GM23248 (cell line): ENCODE measurements at places on chromosomes 1 and 21. TPM values are rescaled to one million over a fixed set of nuclear protein-coding genes. Genes with fewer than 3 reads are reported as not detected.

DNA sequence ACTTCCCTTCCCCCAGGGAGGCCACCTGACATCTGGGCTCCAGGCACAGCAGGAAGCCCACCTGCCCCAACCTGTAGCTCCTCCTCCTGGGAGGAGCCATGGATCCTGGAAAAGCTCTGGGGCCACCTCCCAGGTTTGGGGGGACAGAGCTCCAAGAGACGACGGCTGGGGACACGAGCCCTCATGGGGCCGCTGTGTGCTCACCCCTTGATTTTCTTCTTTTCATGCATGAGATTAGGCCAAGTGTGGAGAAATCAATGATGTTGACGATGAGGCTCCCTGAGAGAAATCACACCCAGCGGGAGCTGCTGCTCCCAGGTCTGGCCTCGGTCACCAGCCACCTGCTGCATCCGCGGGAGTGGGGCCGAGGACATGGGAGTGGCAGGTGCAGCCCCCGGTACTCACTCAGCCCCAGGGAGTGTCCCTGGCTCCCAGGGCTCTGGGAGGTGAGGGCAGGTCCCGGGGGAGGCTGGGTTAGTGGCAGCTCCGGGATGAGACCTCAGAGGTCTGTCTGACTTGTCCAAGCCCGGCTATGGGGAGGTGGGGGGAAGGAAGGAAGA, 8.7 kb downstream of the TNFRSF14 start:
- DNase-seq: no peak

DNA sequence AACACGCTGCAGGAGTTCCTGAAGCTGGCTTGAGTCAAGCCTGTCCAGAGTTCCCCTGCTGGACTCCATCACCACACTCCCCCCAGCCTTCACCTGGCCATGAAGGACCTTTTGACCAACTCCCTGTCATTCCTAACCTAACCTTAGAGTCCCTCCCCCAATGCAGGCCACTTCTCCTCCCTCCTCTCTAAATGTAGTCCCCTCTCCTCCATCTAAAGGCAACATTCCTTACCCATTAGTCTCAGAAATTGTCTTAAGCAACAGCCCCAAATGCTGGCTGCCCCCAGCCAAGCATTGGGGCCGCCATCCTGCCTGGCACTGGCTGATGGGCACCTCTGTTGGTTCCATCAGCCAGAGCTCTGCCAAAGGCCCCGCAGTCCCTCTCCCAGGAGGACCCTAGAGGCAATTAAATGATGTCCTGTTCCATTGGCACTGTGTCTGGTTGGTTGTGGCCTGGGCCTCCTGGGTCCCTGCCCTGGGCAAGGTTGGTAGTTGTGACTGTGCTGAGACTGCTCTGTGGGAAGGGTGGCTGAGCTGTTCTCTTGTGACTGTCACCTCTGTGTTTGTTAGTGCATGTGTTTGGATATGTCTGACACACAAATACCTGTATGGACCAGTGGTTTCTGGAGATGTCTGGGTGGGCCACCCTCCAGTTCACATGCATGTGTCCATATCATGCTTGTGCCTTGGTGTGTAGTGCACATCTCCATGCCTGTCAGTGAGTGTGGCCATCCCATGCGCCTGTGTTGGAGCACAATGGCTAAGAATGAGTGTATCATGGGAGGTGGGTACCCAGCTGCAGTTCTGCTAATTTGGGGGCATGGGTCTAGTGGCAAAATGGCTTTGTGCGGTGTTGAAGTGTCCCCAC, 1.4 kb downstream of the SH3BGRL3 start:
- DNase-seq: peak; percentile 61

DNA sequence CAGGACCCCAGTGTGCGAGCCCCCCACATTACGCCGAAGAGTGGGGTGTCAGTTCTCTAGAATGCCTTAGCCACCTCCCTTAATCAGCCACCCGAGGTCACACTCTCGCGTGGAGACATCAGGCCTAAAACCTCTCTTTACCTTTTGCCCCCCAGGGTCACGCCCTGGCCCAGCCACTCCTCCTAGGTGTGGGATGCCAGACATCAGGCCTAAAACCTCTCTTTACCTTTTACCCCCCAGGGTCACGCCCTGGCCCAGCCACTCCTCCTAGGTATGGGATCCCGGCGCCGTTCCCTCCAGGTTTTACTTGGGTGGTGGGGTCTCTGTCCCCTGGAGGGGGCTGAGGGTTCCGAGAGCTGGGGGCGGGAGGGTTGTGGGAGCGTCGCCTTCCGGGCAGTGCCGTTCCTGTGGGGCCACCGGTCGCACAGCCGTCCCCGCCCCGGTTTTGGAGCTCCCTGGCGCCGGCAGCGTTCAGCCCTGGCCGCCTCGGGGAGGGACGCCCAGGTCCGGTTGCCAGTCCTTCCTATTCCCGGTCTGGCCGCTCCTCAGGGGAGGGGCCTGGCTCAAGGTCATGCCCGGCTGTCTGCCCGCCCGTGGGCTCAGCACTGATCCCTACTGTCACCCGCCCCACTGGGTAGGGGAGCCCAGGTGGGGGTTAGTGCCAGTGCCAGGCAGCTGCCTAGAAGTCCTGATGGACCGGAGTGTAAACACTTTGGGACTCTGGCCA, 882 bp downstream of the VPS13D start:
- peak; percentile 68 for DNase-seq

- no peak for DNase-seq
Observed at GRCh38 chr1:167258858-167259257, 38.2 kb downstream of the POU2F1 start.

- DNase-seq: no peak
Observed at GRCh38 chr1:220726634-220727033, 21.5 kb upstream of the MTARC2 start.

DNA sequence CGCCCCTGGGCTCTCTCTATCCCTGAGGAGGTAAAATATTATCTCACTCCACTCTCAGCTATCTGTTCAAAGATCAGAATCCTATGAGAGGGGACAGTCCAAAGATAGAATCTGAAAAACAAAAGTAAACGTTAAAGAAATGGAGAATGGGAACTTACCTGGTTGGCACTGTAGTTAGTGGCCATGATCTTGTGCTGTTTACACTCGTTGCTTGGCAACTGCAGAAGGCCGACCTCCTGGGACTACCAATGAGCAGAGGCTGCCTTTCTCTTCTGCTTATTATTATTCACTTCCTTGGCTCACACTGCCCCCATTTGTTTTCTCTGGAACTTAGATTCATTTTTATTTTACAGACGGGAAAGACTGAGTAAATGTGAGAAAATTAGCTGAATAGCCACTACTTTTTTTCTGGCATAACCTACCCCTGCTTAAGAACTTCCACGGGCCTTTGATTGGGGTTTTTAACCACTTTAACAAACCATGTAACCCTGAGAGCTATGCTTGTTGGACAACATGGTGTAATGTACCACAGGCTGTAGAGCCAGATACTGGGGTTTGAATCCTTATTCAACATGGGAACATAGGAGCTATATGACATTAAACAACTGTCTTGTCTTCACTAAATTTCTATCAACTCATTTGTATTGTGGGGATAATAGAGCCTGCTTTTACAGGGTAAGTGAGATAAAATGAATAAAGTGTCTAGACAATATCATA, at the start of gene CFAP126:
Gene CFAP126 (minus strand): TSS at position 193 of the 717 bp plus-strand sequence. CDS start 8 bp downstream, at position 185.
- DNase-seq: peak; percentile 86

DNA sequence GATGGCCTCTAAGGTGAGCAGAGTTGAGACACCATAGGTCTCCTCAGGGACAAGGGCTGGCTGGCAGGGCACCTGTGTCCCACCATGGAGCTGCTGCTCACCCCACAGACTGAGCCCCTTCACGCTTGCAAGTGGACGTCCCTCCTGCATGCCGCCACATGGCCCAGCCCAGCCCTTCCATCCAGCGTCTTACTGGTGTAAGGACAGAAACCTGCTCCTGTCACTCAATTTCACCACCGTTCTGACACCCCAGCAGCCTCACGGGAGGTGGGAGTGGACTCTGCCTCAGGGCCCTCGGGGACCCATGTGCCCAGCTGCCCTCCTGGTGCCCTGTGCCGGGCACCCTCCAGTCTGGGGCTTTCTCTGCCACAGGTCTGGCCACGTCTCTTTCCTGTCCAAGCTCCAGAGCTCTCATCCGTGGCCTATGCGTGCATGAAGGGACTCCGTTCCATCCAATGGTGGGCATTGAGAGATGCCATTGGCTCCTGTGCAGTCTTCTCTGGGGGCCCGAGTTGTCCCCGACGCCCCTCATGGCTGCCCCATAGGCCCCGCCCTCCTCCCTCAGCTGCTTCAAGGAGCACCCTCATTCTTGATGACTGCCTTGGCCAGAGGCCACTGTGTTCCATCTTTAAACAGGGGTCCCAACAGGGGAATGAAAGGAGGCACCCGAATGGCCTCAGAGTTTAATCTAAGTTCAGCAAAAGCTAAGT, 42.6 kb upstream of the COL6A1 start:
- no peak for DNase-seq

- no peak for DNase-seq
Observed at GRCh38 chr1:16020325-16020724, 1.5 kb upstream of the CLCNKA start.

DNA sequence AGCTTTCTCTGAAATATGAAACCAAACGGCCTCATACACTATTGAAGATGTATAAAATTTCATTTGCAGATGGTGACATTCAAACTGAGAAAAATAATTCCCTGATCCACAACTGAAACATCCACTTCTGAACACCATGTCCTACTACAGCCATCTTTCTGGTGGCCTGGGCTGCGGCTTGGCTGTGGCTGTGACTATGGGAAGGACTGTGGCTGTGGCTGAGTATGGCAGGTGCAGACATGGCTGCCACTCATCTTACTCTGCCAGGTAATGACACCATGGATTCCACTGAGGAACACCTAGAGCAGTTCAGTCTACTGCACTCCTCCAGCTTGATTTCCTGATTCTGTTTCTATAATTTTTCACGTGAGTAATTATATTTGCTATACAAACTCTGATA, at the start of gene KRTAP20-4:
Gene KRTAP20-4 (plus strand): TSS at position 106 of the 400 bp plus-strand sequence.
- no peak for DNase-seq

- no peak for DNase-seq
Observed at GRCh38 chr1:115982400-115982799, 6.1 kb downstream of the SLC22A15 start.

DNA sequence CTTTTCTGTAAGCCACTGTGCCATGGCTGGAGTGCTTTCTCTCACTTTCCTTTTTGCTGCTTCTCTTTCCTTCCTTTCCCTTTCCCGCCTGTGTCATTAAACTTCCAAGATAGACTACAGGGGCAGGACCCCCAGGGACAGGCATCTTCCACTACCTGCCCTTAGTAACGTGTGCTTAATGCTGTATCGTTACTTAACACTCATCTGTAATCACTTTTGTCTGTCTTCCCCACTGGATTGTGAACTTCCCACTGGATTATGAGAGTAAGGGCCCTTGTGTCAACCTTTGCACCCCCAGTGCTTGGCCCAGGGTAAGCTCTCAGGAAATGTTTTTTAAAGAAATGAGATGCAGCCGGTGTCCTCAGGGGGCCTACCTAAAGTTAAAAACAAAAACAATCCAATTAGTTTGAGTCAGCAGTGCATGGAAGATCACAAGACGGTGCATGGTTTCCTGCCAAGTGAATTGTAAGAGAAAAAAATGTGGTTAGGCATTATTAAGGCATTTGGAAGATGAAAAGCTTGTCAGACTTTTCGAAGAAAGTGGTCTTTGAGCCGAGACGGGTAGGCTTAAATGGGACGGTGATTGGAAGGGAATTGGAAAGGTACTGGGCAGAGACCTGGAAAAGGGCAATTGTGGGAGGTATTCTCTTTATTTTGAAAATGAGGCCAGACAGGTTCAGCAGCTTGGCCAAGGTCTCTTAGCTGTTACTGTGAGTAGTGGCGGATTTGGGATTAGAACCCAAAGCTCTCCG, 958 bp downstream of the LYPLAL1 start:
- DNase-seq: peak; percentile 89

- no peak for DNase-seq
Observed at GRCh38 chr1:30788580-30789387, 31.2 kb upstream of the LAPTM5 start.

GRCh38 chr21:42306366-42307035, 8.7 kb downstream of the TFF3 start:
- DNase-seq: no peak

GRCh38 chr1:119721896-119722295, 10.2 kb downstream of the PHGDH start:
- no peak for DNase-seq

GRCh38 chr1:224490549-224491537, 56.2 kb upstream of the WDR26 start:
- DNase-seq: no peak

DNA sequence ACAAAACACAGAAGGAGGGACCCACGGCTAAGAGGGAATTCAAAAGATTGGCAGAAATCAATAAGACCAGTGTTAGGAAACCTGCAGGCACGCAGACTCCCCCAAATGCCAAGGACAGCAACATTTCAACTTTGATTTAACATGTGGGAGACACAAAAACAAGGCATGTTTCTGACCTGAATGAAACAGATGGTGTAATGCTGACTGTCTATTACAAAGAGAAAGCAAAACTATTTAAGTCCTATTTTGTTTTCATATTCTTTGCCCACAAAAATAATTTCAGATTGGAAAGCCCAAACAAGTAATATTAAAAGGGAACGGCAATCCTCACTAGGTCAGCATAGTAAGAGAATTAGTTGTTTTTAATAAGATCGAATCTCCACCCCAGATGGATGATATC, 107.9 kb downstream of the S1PR1 start:
- no peak for DNase-seq

- no peak for DNase-seq
Observed at GRCh38 chr1:38269923-38270848, 223.6 kb upstream of the POU3F1 start.

- DNase-seq: no peak
Observed at GRCh38 chr1:91171898-91172297, 150.1 kb upstream of the ZNF644 start.

- DNase-seq: no peak
Observed at GRCh38 chr1:202205523-202206190, 12.1 kb downstream of the LGR6 start.

DNA sequence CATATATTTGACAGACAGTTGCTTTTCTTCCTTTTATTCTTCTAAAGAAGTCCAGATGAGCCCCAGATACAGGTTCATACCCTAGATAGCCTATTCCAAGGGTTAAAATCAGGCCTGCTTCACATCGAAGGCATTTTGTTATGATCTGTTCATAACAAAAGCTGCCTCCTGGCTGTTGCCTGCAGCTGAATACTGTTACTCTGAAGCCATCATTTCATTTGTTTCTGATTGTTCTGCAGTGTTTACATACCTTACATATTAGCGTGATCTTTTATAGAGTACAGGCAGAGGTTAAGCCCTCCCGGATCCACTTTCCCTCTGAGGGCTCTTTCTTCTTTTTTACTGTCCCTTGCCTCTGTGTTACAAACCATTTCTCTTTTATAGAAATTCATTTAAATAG, 219.0 kb upstream of the HOOK1 start:
- DNase-seq: peak; percentile 63

DNA sequence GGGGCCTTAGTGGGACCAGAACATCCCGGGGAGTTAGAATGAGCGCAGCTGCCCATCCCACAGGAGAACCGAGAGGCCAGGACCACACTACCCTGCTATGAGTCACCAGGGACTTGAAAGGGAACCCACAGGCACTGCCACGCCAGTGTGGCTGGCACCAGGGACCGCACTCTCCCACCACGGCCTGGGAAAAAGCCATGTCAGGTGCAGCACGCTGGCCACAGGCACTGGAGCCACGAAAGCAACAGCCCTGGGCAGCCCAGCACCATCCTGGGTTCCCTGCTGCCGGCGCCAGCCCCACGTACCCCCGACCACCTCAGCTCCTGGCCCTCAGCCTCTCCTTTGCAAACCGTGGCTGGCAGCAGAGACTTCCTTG, 14.1 kb upstream of the TMEM240 start:
- DNase-seq: peak; percentile 37

GRCh38 chr21:42414066-42414465, 10.4 kb downstream of the UBASH3A start:
- DNase-seq: no peak

CFAP57 gene
- 0.32 and 0.63 TPM in 2 replicates for total RNA-seq

NTRK1 gene
- total RNA-seq: 0.11 TPM in 1 of 2 replicates, not detected in the other
